Retina (tissue), 1 donor: ENCODE measurements at places on chromosomes 7 and 10.

- DNase-seq, result peak; percentile 78
Observed at GRCh38 chr7:102431617-102432298, 1.6 kb upstream of the ORAI2 start.

DNA sequence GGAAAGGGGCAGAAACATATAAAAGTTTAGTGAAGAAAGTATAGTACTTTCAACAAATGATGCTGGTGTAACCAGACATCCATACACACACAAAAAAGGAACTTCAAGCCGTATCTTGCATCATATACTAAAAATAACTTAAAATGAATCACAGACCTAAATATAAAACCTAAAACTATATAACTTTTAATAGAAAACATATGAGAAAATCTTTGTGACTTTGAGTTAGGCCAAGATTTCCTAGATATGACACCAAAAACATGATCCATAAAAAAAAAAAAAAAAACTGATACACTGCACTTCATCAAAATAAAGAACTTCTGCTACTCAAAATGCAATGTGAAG, 40.9 kb downstream of the NUDCD3 start:
- DNase-seq, result no peak

DNA sequence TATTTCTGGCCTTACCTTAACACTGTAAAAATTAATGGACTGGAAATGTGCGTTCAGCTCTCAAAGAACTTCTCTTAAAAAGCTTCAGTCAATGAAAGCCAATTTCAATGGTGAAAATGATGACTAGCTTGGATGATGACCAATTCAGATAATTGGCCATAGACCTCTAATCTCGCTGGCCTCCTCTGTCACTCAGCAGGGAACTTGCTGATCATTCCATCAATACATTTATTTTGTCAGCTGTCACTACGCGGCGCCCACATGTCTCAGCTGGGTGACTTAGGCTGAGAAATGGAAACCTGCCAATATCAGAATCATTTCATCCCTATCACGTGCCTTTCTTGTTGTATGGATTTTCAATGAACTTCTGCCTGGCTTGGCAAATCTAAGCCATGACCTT, 673.0 kb upstream of the AUTS2 start:
- peak; percentile 46 for DNase-seq

- DNase-seq, result no peak
Observed at GRCh38 chr7:37666026-37666799, 17.4 kb upstream of the GPR141 start.

GRCh38 chr10:77605466-77605865, 32.1 kb downstream of the KCNMA1 start:
- no peak for DNase-seq
